ENCODE measurements at places on chromosomes 7 and 10. TPM values are rescaled to one million over a fixed set of nuclear protein-coding genes. Genes with fewer than 3 reads are reported as not detected.

The SPDYE1 gene
- total RNA-seq, result not detected

The CACNB2 gene
- total RNA-seq, result 2.7 TPM

The ANKRD1 gene
- 1.5 TPM for total RNA-seq

The PLEKHS1 gene
- not detected for total RNA-seq

The NEURL1 gene
- under 0.01 TPM for total RNA-seq

The FAM237B gene
- not detected for total RNA-seq

The HOXA6 gene
- total RNA-seq, result not detected

The HOXA11 gene
- not detected for total RNA-seq

The HOXA10 gene
- not detected for total RNA-seq

The SPAM1 gene
- total RNA-seq, result not detected

The NKX1-2 gene
- not detected for total RNA-seq

The CNPY1 gene
- total RNA-seq, result not detected

The HIBADH gene
- total RNA-seq, result 50.2 TPM

The PILRA gene
- total RNA-seq, result 0.82 TPM

The EIF5AL1 gene
- 0.35 TPM for total RNA-seq

The GALNT17 gene
- 0.35 TPM for total RNA-seq

The OGDHL gene
- total RNA-seq, result 0.12 TPM

The CHST3 gene
- 32.2 TPM for total RNA-seq

The LRRC61 gene
- total RNA-seq, result not detected

The PHKG1 gene
- total RNA-seq, result 7.5 TPM

The PRSS2 gene
- total RNA-seq, result not detected

The WAC gene
- total RNA-seq, result 32.8 TPM

The GPC2 gene
- 1.4 TPM for total RNA-seq
